Breast epithelium (tissue), 4 donors: ENCODE measurements at places on chromosomes 7 and 10. TPM values are rescaled to one million over a fixed set of nuclear protein-coding genes. Genes with fewer than 3 reads are reported as not detected.

GRCh38 chr10:61673360-61673759 lies 10.6 kb downstream of the CABCOCO1 start:
- no peaks in the 10 kb centered on the region for H3K27me3 ChIP-seq
- H3K36me3 ChIP-seq = no peaks in the 10 kb centered on the region
- H3K27ac ChIP-seq = no peak overlapping the region
- no peak for DNase-seq
- H3K4me3 ChIP-seq = no peak overlapping the region

GRCh38 chr7:111750878-111751277 lies 188.6 kb upstream of the IMMP2L start:
- no peak overlapping the region for H3K27ac ChIP-seq
- no peak for DNase-seq
- no peaks in the 10 kb centered on the region for H3K36me3 ChIP-seq
- no peak overlapping the region for H3K4me3 ChIP-seq
- H3K27me3 ChIP-seq = no peaks in the 10 kb centered on the region
- H3K4me1 ChIP-seq = no peaks in the 10 kb centered on the region

DNA sequence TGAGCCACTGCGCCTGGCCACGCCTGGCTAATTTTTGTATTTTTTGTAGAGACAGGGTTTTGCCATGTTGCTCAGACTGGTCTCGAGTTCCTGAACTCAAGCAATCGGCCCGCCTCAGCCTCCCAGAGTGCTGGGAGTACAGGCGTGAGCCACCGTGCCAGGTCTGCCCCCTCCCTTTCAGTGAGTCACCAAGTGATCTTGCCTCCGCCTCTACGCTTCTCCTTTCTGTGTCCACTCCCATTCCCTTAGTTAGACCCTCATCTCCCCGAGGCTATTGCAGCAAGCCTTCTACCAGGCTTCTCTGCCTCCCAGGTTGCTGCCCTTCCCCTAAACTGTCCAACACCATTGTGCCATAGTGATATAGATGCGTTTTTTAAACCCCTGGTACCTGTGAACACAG lies 32.9 kb downstream of the CDC123 start:
- no peak overlapping the region for H3K4me3 ChIP-seq
- H3K4me1 ChIP-seq = no peaks in the 10 kb centered on the region
- DNase-seq = no peak

DNA sequence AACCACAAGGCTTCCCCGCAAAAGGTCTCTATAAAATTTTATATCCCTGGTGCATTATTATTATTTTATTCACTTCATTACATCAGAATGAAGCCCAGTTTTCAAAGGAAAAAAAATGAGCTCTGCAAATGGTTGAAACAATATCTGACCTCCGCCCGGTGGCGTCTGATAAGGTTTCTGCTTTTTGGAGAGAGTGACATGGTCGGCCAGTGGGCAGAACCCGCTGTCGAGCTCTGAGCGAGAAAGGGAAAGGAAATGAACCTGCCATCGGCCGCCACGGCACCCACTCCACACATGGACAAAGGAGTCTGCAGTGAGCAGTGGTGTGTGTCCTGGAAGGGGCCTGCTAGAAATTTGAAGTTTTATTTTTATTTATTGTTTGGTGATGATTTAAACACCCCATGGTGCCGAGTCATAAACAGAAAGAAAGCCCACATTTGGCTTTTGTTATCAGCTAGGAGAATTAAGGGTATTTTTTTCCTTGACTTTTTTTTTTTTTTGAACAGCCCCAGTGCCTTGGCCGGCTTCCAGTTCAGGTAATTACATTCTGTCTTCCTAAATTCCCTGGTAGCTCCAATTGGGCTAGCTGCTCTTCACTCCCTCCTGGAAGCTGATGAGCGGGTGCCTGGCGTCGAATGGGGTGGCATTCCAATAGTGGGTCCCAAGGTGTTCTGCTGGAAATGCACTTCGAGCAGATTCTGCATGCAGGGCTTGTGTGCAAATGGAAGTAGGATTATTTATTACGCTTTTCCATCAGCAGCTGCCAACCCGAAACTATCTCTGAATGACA lies 149.4 kb upstream of the MKI67 start:
- no peak overlapping the region for H3K27ac ChIP-seq
- no peak overlapping the region for H3K4me3 ChIP-seq
- no peak for DNase-seq
- H3K36me3 ChIP-seq = no peaks in the 10 kb centered on the region
- no peaks in the 10 kb centered on the region for H3K4me1 ChIP-seq

DNA sequence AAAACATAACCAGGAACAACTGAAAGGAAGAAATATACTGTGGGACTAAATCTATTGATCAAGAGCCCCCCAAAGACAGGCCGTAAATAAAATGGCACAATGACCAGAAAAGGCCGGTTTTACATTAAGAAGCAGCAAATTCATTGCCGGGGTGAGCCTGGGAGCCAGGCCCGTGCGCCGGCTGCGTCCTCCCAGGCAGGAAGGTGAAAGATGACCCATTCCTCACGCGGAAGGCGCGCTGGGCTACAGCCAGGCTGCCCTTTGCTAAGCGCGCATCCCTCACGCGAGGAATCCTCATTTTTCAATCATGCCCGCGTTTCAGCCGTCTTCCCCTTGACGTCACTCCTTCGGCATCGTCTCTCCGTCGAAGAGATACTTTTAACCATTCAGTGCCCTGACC lies 47.6 kb upstream of the MGMT start:
- H3K27me3 ChIP-seq = no peaks in the 10 kb centered on the region
- H3K27ac ChIP-seq = no peak overlapping the region
- H3K4me3 ChIP-seq = no peak overlapping the region
- DNase-seq = no peak
- no peaks in the 10 kb centered on the region for H3K4me1 ChIP-seq

DNA sequence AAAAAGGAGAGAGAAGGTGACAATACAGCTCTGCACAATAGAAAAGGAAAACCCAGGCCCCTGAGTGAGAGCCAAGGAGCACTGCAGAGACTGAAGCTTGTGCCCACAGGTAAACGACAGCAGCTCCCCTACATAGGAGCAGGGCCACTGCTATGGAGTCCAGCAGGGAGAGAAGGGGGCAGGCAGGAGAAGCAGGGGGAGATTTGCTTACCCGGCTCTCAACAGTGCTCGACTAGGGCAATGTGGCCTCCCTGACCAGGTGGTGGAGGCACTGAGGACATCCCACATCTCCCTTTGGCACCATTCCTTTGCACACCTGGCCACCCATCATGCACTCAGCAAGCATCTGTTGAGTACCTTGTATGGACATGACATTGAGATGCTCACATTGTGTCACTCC lies 153.0 kb downstream of the EVX1 start:
- no peak for DNase-seq
- H3K4me1 ChIP-seq = no peaks in the 10 kb centered on the region
- no peak overlapping the region for H3K4me3 ChIP-seq
- no peaks in the 10 kb centered on the region for H3K27me3 ChIP-seq
- no peaks in the 10 kb centered on the region for H3K36me3 ChIP-seq

- no peaks in the 10 kb centered on the region for H3K36me3 ChIP-seq
- H3K27ac ChIP-seq = no peak overlapping the region
- no peak overlapping the region for H3K4me3 ChIP-seq
- H3K27me3 ChIP-seq = no peaks in the 10 kb centered on the region
- DNase-seq = no peak
These were observed 100.5 kb downstream of the CYP26A1 start for GRCh38 chr10:93173967-93174845.

DNA sequence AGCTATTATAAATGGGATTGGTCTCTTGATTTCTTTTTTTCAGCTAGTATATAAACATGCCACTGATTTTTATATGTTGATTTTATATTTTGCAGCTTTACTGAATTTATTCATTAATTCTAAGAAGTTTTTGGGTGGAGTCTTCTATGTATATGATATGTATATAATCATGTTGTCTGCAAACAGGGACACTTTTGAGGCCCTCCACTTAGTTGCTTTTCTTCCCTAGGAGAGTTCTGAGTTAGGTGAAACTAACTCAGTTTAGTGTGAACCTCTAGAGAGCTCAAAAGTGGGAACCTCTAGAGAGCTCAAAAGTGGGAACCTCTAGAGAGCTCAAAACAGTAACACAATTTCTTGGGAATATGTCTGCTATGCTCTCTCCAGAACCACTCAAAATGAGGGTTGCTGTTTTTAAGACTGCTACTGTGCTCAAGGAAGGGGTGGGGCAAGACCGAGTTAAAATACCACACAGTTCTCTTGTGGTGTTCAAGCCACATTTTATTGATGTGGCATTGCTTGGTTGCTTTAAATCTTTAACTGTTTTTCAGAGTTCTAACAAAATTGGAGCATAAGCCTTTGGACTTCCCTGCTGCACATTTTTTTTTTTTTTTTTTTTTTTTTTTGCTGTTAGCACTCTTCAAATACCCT lies 13.2 kb downstream of the CCDC7 start:
- no peak overlapping the region for H3K27ac ChIP-seq
- no peaks in the 10 kb centered on the region for H3K36me3 ChIP-seq
- H3K27me3 ChIP-seq = no peaks in the 10 kb centered on the region
- no peak for DNase-seq
- H3K4me3 ChIP-seq = no peak overlapping the region

Gene IDI2
- total RNA-seq = not detected

DNA sequence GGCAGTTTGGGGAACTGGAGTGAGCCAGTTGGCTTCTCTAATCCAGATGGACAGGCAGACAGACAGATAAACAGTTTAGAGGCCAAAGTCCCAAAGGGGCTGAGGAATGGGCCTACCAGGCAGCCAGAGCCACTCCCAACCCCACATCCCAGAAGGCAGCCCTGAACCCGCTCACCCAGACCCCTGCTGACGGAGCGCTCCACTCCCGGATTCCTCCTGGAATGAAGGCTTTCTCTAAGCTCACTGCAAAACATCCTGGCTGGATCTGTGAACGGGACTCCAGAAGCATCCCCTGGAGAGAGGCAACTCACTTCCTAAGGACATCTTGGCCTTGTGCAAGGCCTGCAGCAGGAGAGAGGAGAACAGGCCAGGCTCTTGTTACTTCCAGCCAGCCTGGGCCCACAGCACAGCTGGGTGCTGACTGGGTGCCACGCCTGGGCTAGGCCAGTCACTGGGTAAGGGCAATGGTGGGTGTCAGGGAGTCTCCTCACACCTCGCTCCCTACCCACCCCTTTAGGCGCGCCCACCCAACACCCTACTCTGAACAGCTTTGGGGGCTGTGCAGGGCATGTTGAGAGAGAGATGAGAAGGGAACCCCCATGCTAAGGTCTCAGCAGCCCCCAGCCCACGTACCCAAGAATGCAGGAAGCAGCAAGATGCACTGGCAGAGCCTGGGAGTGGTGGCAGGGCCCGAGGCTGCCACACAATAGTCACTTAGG lies 168.6 kb upstream of the ZMIZ1 start:
- DNase-seq = no peak
- no peak overlapping the region for H3K4me3 ChIP-seq
- H3K36me3 ChIP-seq = no peaks in the 10 kb centered on the region
- no peaks in the 10 kb centered on the region for H3K27me3 ChIP-seq
- H3K4me1 ChIP-seq = peaks cover 4% of the 10 kb centered on the region

GRCh38 chr10:37937864-37938263 lies 38.6 kb downstream of the ZNF25 start:
- H3K4me3 ChIP-seq = no peak overlapping the region
- H3K27ac ChIP-seq = no peak overlapping the region
- H3K4me1 ChIP-seq = no peaks in the 10 kb centered on the region
- no peaks in the 10 kb centered on the region for H3K27me3 ChIP-seq

DNA sequence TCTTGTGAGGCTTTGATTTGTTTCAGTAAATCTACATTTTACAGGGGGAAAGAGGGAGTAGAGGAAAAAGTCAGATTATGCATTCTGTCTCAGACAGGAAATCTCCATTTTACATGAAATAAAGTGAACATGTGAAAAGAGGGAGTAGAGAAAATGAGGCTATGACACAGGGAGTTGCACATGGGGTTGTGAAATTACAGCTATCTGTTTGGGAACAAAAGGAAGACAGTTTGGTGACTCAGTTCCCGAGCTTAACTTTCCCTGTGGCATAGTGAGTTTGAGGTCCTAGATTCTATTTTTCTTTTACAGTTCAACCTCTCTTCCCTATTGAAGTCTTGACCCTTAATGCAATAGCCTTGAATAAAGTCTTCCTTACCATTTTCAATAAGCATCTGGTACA lies 63.2 kb upstream of the AGR3 start:
- no peak for DNase-seq
- H3K27ac ChIP-seq = no peak overlapping the region
- H3K27me3 ChIP-seq = no peaks in the 10 kb centered on the region
- H3K36me3 ChIP-seq = no peaks in the 10 kb centered on the region
- H3K4me3 ChIP-seq = no peak overlapping the region

DNA sequence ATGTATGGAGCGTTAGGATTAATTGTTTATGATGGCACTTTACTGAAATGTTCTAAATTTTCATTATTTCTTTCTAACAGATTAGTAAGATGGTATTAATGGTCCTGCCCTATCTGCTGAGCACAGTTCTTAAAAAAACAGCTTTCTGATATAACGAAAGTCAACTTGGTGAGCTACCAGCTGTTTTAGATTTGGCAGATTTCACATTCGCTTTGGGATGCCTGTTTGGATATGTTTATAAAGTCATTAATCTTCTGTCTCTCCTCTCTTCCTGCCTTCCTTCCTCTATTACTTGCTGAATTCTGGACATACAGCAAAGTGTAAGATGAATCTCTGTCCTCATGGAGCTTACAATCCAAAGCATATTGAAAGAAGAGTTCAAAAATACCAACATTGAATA lies 396.8 kb upstream of the LRGUK start:
- no peak for DNase-seq
- H3K27me3 ChIP-seq = no peaks in the 10 kb centered on the region
- H3K4me3 ChIP-seq = no peak overlapping the region
- no peaks in the 10 kb centered on the region for H3K4me1 ChIP-seq
- no peak overlapping the region for H3K27ac ChIP-seq
- no peaks in the 10 kb centered on the region for H3K36me3 ChIP-seq

GRCh38 chr10:61835069-61835945 lies 66.2 kb upstream of the ARID5B start:
- H3K4me1 ChIP-seq = peaks cover 16% of the 10 kb centered on the region
- no peak for DNase-seq
- no peaks in the 10 kb centered on the region for H3K36me3 ChIP-seq
- H3K27ac ChIP-seq = peak overlapping the region; percentile 76
- H3K27me3 ChIP-seq = no peaks in the 10 kb centered on the region

Gene MMRN2
- 60.3 TPM for total RNA-seq

- peaks cover 10% of the 10 kb centered on the region for H3K4me1 ChIP-seq
- no peak for DNase-seq
- no peaks in the 10 kb centered on the region for H3K27me3 ChIP-seq
- H3K27ac ChIP-seq = peak overlapping the region; percentile 86
These were observed 63.3 kb upstream of the CHST15 start for GRCh38 chr10:124156524-124157260.

Gene DGKI
- 2.9 TPM for total RNA-seq

Gene ATP6V0A4
- total RNA-seq = 2.6 TPM

Gene RNF32
- 1.3 TPM for total RNA-seq

- peaks cover 6% of the 10 kb centered on the region for H3K4me1 ChIP-seq
- H3K27ac ChIP-seq = peak overlapping the region; percentile 74
- peak; percentile 25 for DNase-seq
These were observed 9.5 kb downstream of the GLI3 start for GRCh38 chr7:42227541-42227935.

Gene ADRB1
- total RNA-seq = 1.3 TPM

DNA sequence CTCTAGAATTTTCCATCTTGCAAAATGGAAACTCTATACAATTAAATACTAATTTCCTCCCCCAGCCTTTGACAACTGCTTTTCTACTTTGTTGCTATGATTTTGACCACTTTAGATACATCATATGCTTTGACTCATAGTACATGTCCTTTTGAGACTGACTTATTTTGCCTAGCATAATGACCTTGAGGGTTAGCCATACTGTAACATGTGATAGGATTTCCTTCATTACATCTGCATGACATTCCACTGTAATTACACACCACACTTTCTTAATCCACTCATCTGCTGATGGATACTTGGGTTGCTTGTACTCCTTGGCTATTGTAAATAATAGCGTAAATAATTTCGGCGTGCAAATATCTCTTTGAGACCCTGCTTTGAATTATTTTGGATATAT lies 127.7 kb downstream of the JAZF1 start:
- no peak for DNase-seq
- H3K36me3 ChIP-seq = no peaks in the 10 kb centered on the region
- no peaks in the 10 kb centered on the region for H3K27me3 ChIP-seq
- H3K27ac ChIP-seq = no peak overlapping the region
